ENCODE measurements at places on chromosomes 5 and 9. TPM values are rescaled to one million over a fixed set of nuclear protein-coding genes. Genes with fewer than 3 reads are reported as not detected.

DNA sequence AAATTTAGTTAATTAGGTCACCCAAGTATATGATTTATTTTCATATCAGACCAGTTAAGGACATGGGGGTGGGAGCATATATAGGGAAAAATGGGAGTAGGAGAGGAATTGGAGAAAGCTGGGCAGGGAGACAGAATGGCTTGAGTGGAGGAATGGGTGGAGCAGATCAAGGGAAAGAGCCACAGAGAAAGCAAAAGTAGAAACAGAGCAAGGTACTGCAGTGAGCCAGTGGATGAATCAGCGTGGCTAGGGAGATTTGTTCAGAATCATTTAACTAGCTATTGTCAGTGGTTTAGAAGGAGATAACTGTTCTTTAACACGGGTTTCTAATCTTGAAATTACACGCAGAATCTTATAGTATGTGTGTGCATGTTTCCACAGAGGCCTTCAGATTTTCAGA, 37.4 kb downstream of the SNX24 start:
- DNase-seq: no peak

DNA sequence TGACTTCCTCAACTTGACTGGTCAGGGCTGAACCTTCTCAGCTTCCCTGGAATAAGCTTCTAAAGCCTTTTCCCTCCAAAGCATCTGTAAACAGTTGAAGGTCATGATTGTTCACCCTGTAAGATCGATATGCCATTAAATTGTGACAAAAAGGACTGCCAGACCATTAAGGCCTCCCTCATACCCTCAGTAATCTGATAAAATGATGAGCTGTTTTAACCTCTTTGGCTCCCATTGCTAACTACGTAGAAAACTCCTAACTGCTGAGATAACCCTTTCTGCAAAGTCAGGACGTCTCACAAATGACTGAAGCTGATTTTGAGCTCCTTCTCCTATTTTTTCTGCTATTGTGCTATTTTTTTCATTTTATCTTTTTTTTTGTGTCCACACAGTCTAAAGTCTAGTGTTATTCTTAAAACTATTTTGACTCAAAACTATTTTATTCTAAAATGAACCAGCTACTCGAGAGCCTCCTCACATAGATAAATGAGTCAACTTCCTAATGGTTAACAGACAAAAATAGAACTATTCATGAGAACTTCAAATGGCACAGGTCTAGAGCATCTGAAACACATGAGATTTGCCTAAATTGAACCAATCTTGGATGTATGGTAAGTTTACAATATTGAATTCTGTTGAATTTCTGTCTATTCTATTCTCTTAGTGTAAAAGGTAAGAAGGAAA, 395.6 kb upstream of the TLE4 start:
- DNase-seq: no peak

DNA sequence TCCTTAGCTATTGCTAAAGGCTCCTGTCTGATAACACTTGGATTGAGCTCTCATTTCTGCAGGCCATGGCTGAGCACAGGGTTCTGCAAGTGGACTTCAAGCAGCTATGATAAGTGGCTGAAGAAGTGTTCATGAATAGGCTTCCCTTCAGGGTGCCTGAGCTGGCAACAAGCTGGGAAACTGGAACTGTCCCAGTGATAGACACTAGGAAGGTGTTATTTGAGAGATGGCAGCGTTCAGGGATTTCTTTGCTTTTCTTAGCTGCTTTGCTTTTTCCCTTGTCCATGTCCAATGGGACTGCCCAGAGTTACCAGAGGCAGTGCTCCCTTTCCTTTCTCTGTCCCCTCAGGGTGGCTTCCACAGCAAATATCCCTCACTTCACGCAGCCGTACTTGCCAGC, 75.8 kb downstream of the INIP start:
- DNase-seq: no peak

DNA sequence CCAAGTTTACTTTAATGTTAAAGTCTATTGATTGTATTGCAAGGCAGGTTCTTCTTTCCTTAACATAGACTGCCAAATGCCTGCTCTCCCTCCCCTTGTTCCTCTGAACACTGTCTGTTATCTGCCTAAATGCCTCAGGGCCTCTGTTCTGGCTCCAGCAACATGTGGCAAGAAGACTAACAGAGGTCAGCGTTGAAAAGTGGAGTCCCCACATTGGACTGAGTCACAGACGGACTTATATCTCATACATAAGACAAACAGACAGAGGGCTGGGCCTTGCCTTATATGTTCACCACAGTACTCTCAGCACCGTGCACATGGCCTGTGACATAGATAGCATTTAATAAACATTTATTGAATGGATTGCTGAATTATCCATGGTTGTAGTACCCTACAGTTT, 91.4 kb downstream of the TSSK1B start:
- DNase-seq: no peak

GRCh38 chr9:95796029-95796428, 79.5 kb upstream of the ERCC6L2 start:
- DNase-seq: no peak

GRCh38 chr9:106874031-106874430, 11.1 kb downstream of the ZNF462 start:
- DNase-seq: no peak

DNA sequence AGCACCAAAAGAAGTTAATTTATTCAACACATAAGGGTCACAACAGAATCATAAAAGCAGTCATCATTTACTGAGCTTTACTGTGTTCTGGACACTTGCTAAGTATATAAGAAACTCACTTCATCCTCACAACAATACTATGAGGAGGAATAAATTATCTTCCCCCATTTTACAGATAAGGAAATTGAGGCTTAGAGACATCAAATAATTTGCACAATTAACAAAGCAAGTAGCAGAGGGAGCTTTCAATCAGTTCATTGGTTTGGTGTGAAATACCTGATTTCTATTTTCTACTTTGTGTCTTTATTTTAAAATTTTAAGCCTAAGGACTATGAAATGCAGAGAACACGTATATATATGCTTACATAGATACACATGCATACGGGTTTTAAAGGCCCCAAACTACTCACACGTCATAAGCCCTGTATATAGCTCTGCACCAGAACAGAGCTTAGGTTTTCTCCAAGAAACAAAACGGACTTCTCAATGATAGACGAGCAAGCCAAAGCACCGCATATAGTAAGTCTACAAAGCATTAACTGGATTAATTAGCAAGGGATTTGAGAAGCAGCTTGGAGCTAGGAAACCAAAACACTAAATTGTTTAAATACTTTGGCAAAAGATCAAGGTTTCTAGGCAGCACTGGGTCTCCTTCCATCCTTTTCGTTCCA, 95.6 kb downstream of the DENND1A start:
- no peak for DNase-seq

DNA sequence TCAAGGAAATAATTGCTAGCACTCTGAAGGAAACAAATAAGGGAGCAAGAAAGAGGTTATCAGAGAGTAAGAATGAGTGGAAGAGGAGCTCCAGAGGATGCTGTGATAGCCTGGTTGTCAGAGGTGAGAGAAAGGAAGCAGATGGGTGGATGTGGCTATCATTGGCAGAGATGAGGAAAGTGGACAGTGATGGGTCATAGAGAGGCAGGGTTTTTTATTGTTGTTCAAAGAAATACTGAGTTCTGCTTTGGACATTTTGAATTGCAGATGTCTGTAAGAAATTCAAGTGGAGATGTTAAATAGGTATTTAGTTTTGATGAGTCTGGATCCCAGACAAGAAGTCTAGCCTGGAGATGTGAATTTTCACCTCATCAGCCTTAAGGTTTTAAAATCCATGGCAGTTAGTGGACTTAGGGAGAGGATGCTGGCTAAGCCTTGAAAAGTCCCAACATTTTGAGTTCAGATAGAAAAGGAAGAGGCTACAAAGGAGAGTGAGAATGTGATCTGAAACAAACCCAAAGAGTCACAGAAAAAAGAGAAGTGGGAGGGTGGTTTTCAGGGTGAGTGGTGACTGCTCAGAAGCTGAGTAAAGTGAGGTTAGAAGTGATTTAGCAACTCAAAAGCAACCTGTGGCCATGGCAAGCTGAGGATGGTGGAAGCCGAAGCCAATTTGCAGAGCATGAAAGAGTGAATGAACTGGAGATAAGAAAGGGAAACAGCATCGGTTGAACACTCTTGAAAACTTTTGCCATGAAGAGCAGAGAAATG, 50.4 kb downstream of the PPIC start:
- no peak for DNase-seq

- DNase-seq: no peak
These were observed 47.1 kb upstream of the EBF1 start for GRCh38 chr5:159146839-159147238.

Gene TMEM252
- polyA plus RNA-seq: 0.24 TPM

Gene HMCN2
- 14.6 TPM for polyA plus RNA-seq

Gene SLC12A2
- polyA plus RNA-seq: 7.9 TPM

Gene SV2C
- 0.56 TPM for polyA plus RNA-seq

Gene SHC3
- polyA plus RNA-seq: 1.6 TPM

Gene SEMA4D
- 9.1 TPM for polyA plus RNA-seq

Gene ADRB2
- 1.6 TPM for polyA plus RNA-seq

Gene PCDHA4
- 0.28 TPM for polyA plus RNA-seq

Gene SCGB3A1
- polyA plus RNA-seq: 0.32 TPM
